ENCODE measurements at places on chromosomes 6 and 20. TPM values are rescaled to one million over a fixed set of nuclear protein-coding genes. Genes with fewer than 3 reads are reported as not detected.

The KCNK17 gene
- not detected for total RNA-seq

DNA sequence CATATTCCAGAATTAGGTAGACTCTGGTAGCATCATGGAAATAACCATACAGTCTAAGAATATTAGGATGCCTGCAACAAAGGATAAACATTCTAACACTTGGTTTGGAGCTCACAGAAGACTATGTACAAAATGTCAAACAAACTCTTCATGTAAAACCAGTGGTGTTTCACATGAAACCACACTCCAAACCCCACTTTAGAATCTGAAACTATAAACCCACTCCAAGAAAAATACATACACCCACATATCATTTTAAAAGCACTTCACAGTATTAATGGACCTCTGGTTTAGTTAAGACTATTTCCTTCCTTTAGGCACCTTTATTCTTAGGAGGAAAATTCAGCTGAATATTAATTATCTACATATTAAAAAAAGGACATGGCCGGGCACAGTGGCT lies 10.5 kb downstream of the AURKA start:
- DNase-seq: no peak

DNA sequence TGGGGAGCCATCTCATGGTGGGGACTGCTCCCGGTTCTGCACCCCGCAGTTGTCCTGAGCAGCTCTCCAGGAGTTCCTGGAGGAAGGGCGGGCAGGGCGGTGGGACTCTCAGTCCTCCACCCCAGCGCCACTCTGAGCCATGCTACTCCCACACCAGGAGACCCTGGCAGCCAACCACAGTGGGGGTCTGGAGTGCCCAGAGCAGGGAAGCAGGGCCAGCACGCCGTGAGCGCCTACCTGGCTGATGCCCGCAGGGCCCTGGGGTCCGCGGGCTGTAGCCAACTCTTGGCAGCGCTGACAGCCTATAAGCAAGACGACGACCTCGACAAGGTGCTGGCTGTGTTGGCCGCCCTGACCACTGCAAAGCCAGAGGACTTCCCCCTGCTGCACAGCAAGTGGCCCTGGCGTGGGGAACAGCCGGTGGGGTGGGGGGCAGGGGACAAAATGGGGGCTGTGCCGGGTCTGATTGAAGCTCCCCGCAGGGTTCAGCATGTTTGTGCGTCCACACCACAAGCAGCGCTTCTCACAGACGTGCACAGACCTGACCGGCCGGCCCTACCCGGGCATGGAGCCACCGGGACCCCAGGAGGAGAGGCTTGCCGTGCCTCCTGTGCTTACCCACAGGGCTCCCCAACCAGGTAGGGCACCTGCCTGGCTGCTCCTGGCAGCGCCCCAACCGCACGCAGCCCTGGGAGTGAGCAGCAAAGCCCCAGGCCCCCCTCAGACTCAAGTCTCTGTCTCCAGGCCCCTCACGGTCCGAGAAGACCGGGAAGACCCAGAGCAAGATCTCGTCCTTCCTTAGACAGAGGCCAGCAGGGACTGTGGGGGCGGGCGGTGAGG lies 1.6 kb upstream of the TNFRSF6B start:
- DNase-seq: peak; percentile 28

The HAO1 gene
- not detected for total RNA-seq

The GGTLC1 gene
- not detected for total RNA-seq

- no peak for DNase-seq
Observed at GRCh38 chr6:25312703-25313102, 33.5 kb downstream of the CARMIL1 start.

DNA sequence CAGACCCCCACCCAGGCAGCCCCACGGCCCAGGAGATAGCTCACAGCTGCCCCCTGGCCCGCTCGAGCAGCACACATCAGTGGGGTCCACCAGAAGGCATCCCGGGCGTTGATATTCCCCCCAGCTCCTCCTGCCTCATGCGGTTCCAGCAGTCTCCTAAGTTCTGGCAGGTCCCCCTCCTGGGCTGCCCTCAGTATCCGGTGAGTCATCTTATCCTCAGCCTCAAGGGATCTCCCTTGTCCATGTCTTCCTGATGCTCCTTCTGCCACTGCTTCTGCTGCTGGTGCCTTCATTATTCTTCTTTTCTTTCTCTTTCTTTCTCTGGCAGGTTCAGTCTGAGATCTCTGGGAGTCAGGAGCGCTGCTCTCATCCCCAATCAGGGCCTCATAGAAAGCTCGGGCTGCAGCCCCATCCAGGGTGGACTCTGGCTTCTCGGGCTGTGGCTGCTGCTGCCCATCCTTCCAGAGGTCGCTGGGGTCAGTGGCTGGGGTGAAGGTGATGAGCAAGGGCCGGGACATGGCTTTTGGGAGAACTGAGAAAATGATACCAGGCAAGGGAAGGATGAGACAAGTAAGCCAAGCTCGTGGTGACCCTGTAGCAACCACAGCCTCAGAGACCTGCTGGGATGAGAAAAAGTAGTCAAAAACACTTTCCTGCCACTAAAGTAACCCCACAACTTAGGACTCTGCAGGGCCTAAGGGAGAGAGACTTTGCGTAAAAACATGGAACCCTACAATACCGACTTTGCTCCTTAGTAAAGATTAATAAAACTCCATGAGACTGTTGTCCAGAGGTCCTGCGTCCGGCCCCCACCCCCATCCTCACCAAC lies 622 bp downstream of the GPANK1 start:
- no peak for DNase-seq

The TMEM151B gene
- not detected for total RNA-seq

- no peak for DNase-seq
Observed at GRCh38 chr20:17202030-17202429, 24.8 kb upstream of the PCSK2 start.

The FOXS1 gene
- total RNA-seq: 1.3 TPM

- DNase-seq: no peak
Observed at GRCh38 chr20:58775371-58775770, 75.3 kb downstream of the GNAS-AS1 start.

DNA sequence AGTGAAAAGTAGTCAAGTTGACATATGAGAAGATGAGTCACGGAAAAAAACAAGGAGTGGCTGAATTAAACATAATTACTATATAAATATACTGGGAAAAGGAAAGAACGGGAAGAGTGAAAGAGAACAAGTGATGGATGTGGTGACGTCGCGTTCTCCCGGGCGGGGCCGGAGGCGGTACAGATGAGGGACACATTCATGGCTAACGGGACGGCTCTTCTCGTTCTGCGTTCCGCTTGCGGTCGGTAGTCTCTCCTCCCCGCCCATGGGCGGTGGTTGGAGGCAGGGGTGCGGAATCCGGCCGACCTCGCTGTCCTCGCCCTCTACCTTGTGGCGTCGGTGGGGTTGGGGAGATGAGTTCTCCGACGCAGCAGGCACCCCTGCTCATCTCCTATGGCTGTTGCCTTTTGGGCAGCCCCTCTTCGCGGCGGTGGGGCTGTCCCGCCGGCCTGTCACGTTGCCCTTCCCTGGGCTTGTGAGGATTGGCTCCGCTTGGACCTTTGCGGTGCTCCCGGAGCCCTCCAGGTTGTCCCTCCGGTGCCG lies 22.5 kb downstream of the HLA-G start:
- peak; percentile 44 for DNase-seq

DNA sequence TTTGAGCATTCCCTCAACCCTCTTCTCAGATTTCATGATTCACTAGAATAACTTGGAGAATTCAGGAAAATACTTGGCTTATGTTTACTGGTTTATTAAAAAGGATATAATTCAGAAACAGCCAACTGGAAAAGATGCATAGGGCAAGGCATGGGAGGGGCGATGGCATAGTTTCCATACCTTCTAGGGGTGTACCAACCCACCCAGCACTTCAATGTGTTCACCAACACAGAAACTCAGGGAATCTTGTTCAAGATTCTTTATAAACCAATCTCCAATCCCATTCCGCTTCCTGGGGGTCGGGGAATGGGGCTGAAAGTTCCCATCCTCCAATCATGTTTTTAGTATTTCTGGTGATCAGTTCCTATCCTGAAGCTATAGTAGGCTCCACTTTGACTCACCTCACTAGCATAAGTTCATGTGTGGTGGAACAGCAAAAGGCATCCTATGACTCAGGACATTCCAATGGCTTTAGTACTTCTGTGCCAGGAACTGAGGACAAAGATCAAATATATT lies 164.4 kb downstream of the SIM1 start:
- no peak for DNase-seq

GRCh38 chr20:8298426-8299043 lies 166.5 kb downstream of the PLCB1 start:
- no peak for DNase-seq
